Activated CD4-positive, alpha-beta T cell treated with anti-CD3 and anti-CD28 coated beads, Interleukin-2, amount 50 U/mL, for 48 hours (primary cell): ENCODE measurements at places on chromosomes 3 and 15.

DNA sequence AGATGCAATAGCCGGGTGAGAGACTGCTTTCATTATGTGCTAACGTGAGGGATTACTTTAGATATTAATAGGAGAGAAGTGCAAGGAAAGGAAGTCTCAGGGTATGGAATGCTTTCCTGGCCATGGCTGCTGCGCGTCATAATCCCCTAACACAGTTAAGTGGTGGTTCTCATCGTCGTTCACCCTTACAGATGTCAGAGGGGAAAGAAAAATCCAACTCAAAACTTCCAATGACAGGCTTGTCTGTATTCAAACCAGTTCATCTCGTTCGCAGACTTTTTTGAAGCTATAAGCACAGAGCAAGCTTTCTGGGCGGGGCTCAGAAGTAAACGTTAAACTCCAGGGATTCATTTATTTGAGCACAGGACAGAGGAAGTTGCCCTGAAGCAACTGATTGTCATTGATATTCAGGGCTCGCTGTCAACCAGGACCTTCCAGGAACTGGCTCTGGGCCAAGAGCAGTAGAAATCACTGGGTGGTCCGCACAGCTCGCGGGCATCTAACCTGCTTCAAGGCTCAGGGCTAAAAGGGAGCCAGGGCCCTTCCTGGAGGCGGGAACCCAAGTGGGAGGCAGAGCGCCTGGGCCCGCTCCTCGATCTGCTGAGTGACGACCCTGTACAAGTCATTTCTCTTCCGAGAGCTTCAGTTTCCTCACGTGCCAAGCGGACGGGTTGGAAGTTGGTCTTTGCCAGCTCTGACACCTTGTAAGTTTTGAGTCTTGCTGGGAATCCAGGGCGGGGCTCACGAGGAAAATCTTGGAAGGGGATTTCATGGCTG, 1.1 kb upstream of the LPP start:
- DNase-seq: no peak

DNA sequence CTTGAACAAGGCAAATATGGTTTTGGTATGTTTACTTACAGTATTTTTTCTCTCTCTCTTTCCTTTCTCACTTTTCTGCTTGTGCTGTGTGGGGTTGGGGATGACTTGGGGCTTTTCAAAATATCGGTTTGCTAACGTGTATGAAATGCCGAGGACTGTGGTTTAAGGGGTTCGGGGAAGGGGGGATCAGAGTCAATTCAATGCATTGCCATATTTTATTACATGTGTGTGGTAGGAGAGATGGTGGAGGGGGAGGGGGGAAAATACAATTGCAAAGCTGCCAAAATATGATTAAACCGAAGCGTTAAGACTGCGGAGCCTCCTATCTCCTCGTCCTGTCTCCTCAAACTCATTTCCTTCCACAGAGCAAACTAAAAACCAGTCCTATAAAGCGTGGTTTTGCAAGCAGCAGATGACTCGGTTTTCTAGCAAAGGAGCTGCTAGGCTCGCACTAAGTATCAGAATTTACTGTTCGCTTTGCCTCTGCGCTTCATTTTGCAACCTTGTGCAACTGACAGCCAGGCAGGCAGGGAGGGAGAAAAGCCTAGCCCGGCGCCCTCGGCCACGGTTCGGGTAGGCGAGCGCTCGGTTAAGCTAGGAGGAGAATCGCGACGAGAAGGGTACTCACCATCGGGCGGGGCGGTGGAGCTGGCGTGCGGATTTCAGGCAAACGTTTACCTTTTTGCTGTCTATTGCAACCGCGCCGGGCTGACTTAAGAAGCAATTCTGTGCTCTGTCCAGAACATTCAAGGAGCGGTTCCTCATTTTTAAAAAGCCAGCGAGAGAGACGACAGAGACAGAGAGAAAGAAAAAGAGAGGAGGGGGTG, 4.0 kb upstream of the NR2F2 start:
- no peak for DNase-seq

- DNase-seq: no peak
Observed at GRCh38 chr3:191301017-191301416, 28.2 kb upstream of the CCDC50 start.

DNA sequence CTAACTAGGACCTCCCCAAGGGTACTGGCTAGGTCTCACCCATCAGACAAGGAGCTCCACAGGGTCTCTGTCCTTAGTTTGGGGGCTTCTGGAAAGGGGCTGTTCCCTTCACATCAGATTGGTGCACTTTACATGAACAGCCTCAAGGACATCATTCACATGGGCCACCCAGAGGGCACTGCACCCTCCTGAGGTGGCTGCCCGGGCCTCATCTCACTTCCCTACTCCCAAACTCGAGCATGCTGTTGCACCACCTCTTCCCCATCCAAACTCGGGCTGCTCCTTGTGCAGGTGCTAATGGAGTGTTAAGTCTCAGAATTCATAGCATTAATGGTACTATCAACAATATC, 48.1 kb downstream of the RAB11A start:
- no peak for DNase-seq

- DNase-seq: no peak
Observed at GRCh38 chr15:100030586-100031229, 297.5 kb upstream of the LYSMD4 start.

GRCh38 chr3:65963787-65964677, 74.7 kb downstream of the MAGI1 start:
- peak; percentile 58 for DNase-seq

DNA sequence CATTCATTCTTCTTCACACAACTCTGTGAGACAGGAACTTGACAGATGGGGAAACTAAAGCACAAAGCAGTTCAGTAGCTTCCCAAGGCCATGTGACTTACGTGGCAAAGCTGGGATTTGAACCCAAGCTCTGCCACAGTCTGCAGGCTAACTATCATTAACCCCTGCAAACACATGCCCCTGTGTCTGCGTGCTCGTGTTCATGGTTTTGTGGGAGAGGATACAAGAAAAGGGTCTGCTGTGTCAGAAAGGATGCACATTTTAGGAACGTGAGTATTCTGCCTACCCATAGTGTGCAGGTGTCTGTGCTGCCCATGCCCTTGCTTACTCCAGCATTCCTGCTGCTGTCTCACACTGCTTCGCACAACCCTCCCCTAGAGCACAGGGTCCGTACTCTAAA, 137.0 kb downstream of the CHDH start:
- no peak for DNase-seq

DNA sequence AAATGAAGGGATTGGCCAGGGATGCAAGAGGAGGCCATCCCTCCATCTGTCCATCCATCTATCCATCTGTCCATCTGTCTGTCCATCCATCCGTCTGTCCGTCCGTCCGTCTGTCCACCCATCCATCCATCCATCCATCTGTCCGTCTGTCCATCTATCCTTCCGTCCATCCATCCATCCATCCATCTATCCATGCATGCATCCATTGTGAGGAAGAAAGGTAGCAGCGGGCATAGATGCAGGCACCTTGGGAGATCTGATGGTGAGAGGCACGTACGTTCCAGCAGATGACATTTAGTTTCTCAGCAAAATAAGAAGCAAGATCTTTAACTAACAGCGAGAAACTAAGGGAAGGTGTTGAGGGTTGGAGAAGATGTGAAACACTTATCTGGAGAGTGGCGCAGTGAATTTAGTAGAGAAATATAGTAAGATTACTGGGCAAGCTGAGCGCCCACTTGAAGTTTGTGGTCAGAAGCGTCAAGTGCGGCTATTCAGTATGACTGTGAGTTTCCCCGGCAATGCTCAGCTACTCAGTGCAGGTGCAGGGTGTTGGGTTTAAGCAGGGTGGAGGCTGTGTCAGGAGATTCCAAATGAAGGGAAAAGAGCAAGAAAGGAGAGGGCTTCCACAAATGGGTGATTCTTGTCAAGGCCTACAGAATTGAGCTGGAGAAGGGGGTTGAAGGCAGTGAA, 22.4 kb upstream of the SRP14 start:
- DNase-seq: no peak

GRCh38 chr3:152443212-152444023, 174.7 kb downstream of the MBNL1 start:
- no peak for DNase-seq

- DNase-seq: no peak
Observed at GRCh38 chr3:178388473-178388872, 147.8 kb upstream of the KCNMB2 start.

DNA sequence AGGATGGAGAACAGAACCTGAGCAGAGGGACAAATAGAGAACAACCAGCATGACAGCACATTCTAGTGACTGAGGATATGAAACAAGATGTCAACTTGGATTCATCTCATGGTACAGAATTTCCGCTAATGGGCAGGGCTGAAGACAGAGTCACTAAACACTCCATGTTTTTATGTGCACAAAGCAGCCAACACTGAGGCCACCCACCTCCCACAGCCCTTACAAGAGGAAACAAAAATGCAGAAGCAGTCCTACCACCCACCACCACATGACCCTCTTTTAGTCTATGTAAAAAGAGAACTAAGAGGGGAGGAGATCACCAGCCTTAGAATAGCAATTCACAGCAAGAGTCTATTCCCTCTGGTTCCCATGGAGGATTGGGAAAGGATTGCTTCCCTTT, 131.4 kb upstream of the UBE2E2 start:
- no peak for DNase-seq

- peak; percentile 60 for DNase-seq
Observed at GRCh38 chr3:31288641-31289100, 244.1 kb upstream of the STT3B start.

DNA sequence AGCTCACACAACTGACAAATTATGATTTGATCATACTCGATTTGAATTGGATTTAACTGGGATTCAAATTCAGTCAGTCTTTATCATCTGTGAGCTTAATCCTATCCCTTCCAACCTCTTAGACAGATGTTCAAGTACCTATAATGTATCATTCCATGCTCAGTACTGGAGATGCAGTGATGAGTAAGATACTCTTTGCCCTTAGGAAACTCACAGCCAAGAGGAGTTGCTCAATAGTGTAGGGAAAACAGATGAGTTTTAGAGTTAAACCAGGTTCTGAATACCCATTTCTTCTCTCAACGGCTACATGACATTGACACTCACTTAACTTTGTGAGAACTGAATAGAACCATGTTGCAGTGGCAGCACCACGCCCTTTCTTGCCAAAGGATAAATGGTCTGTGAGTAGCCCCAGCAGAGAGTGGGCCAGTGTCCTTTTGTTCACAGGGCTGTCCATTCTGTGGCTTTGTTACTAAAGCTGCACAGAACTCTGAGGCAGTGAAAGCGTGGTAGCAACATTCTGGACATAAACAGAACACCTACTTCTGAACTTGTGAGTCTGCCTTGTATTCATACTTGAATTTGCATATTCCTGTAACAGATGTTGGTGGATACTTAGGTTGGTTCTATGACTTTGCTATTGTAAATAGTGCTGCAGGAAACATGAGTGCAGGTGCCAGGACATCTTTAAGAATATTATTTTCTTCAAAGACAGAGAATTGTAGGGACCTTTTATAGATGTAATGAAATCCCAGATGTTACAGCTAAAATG, 91.6 kb downstream of the RASA2 start:
- DNase-seq: no peak

DNA sequence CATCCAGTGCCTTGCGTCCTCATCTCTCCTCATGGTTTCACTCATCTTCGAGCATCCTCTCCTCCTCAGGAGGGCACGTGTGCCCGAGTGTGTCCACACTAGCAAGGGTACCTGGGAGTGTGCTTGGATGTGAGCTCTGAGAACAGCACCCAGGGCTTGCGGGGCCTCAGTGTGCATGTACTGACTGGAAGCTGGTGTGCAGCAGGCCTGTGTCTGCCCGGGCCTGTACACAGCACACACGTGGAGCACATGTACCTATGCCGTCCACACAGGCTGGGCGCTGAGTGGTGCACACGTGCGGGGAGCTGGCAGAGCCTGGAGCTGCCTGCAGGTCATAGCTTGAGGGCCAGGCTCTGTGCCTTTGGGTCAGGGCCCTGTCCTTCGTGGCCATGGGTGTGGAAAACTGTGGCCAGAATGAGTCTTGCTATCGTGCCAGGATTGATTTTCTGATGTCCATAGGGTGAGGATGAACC, 34.9 kb downstream of the TSPAN3 start:
- no peak for DNase-seq

DNA sequence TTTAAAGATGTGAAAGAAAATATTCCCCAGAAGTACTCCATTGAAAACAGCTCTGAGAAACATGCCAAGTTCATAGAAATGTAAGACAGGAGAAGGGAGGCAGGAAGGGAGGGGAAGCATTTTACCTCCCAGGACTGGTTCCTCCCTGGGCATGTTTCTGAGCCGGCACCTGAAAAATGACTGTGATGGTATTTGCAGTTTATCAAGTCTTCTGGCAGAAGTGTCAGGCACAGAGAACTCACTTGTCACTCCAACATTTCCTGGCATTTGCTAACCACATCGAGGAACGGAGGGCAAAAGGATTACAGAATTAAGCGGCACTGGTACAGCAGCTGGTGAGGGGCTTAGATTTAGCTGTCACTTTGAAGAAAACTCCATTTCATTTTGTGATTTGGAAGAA, 1054.0 kb downstream of the TUSC7 start:
- DNase-seq: no peak

- peak; percentile 30 for DNase-seq
Observed at GRCh38 chr3:53170325-53171063, 9.5 kb downstream of the PRKCD start.

- DNase-seq: no peak
Observed at GRCh38 chr3:32835961-32836360, 18.2 kb downstream of the TRIM71 start.

- no peak for DNase-seq
Observed at GRCh38 chr3:43074482-43074881, 31.4 kb downstream of the POMGNT2 start.

DNA sequence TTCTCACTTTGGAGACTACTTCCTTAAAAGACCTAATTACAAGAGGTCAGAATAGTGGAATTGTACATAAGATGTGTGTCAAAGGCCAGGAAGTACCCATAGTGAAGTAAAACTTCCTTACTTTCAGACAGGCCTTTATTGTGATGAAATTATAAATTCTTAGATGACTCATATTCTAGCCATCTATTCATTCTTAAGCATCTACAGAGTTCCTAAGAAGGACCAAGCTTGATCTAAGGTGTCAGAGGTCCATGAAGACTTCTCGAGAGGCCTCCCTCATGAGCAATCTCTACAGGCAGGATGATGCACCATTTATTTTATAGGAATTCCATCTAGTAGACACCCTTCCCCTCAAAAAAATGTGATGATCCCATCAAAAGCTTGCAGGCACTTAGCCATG, 493.3 kb downstream of the MAGI1 start:
- no peak for DNase-seq

- no peak for DNase-seq
Observed at GRCh38 chr3:153840487-153840886, 280.7 kb upstream of the ARHGEF26 start.
